Erythroblast (primary cell): ENCODE measurements at places on chromosomes 2 and 18.

- no peak for DNase-seq
Measured at GRCh38 chr2:215548714-215549113, 112.8 kb upstream of the FN1 start.

DNA sequence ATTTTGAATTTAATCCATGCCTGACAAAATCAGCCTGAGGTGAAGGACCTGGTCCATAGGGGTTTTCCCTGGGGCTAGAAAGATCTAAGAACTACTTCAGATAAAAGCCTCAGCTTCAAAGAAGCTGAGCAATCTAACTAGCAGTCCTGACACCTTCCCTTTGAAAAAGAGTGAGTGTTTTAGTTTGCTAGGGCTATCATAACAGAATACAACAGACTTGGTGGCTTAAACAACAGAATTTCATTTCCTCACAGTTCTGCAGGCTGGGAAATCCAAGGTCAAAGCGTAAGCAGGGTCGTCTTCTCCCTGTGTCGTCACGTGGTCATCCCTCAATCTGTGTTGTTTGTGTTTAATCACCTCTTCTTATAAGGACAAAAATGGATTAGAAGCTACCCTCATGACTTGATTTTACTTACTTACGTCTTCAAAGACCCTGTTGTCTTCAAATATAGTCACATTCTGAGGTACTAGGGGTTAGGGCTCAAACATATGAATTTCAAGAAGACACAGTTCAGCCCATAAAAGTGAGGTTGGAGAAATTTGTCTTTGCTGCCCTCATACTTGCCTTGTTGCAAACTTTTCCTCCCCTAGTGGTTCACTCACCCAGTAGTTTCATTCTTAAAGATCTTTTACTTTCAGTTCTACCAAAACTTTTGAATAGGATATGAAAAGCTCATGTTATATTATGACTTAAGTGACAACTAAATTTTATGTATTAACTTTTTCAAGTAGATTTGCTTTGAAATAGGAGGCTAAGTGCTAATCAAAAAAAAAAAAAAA is 673.8 kb downstream of the ARHGAP15 start:
- no peak for DNase-seq

GRCh38 chr2:172561270-172561669 is 5.4 kb downstream of the PDK1 start:
- no peak for DNase-seq

- DNase-seq = no peak
Measured at GRCh38 chr18:68940039-68940438, 142.2 kb downstream of the CCDC102B start.

DNA sequence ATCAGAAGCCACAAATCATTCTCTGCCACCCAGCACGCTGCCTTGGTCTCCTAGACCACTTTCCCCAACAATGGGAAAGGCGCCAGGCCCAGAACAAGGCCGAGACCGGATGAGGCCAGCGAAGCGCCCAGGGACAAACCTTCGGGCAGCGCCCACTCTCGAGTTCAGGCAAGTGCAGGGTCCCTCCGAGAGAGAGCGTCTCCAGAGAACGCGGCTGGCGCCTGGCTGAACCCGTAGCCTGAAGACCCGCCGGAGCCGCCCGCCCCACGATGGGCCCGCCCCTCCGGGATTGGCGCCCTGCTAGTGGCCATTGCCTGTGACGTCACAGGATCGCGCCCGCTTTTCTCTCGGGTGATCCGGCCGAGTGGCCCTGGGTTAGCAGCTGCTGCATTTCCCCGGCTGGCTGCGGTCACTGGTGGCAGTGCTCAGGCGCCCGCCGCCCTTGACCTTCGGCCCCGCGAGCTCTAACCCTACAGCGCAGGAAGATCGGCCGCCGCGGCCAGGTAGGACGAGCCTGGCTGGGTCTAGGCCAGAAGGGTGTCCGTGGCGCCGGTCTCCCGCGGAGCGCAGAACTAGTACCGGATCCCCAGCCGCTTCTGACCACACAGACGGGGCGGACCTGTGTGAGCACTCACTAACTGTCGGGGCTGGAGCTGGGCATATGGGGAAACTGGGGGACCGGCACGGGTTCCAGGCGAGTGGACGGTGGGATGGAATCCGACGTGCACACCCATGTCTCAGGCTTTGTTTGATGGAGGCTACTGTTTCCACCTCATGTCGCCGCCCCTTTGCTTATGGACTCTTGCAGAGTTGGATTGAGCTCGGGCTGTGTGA is at the start of gene FAHD2A:
Gene FAHD2A, plus strand, starts transcription at position 339 of the 834 bp plus-strand sequence. CDS start 2,851 bp downstream, outside the sequence.
- peak; percentile 95 for DNase-seq

DNA sequence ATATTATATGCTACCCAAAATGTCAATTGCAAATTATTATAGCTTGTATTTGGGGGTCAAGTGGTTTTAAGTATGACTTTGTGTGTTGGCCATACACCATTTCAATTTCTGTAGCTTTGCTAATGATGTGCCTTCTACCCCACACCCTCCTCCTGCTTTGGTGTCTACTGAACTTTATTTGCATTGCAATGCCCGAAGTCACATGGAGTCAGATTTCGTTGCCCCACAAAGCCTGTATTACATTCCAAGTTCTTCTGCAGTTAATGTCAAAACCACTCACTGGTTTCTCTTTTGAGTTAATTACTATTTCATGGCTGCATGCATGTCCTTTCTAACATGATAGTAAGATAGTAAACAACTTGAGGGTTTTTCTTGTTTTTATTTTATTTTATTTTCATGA is 528.9 kb downstream of the RIT2 start:
- DNase-seq = no peak

GRCh38 chr2:184769023-184769422 is 170.7 kb downstream of the ZNF804A start:
- no peak for DNase-seq

DNA sequence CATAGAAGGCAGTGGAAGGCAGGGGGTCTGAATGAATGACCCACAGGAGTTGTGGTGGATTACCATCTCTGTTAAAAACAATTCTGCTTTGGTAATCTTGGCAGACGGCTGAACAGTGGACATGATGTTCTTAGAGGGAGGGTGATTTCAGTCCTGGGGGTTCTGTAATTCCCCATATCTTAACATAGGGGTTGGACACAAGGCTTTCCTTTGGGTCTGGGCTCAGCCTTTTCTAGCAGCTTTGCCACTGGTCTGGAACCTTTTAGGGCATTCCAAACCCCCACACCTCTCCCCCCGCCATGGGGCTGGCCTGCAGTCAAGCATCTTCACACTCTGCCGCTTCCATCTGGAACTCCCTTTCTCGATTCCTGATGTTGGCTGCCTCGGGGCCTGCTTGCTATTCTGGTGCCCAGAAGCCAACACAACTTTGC is 50.3 kb downstream of the RPL37A start:
- no peak for DNase-seq
